ENCODE measurements at places on chromosomes 16 and 17. TPM values are rescaled to one million over a fixed set of nuclear protein-coding genes. Genes with fewer than 3 reads are reported as not detected.

Gene ASPA
- not detected for total RNA-seq

Gene SLC5A2
- 0.18 TPM for total RNA-seq

Gene PKMYT1
- 57.1 TPM for total RNA-seq

Gene DNAI2
- not detected for total RNA-seq

Gene MT1G
- not detected for total RNA-seq
